Activated CD4-positive, alpha-beta T cell treated with anti-CD3 and anti-CD28 coated beads, Interleukin-2, amount 50 U/mL, for 24 hours (primary cell): ENCODE measurements at places on chromosomes 16 and 17.

GRCh38 chr17:43010667-43011308, 4.2 kb downstream of the IFI35 start:
- no peak for DNase-seq

DNA sequence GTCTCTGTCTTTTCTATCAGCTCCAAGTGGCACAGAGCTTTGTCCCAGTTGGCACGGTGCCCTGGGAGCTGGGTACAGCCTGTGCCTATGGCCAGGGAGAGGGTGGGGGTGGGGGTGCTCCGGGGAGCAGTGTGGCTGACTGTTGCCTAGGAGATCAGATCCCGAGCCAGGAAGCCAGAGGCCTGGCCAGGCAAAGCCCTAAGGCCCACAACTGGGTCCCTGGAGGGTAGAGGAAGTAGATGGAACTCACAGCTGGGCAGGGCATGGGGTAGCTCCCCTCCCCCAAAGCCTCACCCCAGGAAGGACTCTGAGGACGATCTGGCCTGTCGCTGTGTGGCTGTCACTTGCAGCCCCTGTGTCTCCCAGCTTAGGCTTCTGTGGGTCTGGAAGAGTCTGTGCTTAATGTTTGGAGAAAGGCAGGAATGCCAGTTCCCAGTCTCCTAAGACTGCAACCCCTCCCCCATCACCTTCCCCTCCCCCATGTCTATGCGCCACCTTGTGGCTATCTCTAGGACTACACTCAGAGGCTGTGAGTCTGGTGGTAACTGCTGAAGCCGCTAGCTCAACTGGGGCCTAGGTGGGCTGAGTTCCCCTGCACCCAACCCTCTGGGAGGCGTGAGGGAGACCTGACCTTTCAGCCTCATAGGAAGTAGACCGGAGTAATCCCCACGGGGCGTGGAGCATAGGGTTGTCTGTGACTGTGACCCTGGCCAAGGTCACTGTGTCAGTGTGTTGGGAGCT, 12.6 kb downstream of the THRA start:
- peak; percentile 53 for DNase-seq

- DNase-seq, result no peak
Observed at GRCh38 chr16:35744726-35745125, 2285.3 kb downstream of the TP53TG3F start.

DNA sequence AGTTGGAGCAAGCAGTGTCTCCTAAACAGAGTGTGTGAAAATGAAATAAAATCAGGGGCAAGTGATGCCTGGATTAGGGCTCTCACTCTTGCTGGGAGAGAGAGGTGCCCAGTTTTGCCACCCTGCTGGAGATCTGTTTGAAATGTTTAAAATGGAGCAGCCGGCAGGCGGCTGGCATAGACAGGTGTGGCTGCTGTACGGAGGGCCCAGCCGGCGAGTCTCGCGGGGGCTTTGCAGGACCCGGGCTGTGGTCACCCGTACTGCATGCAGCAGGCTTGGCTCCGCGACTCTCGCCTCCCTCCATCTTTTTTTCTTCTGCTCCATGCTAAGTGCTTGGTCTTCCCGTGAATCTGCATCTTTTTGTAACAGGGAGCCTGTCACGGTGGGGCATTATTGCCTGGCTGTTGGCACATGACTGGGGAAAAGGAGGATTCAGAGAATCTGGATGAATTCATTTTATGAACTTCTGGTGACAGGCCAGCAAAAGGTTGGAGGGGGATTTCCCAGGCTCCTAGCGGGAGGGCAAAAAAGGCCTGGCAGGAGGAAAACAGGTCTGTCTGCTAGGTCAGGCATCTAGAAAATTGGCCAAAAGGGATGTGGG, 1.8 kb downstream of the ZNRF1 start:
- DNase-seq, result no peak

GRCh38 chr16:89696670-89697128, 4.8 kb downstream of the SPATA2L start:
- no peak for DNase-seq

- DNase-seq, result no peak
Observed at GRCh38 chr16:56513972-56514371, 5.9 kb downstream of the BBS2 start.

GRCh38 chr17:48577946-48578615, at the start of gene HOXB4:
Gene HOXB4, minus strand, starts transcription at chr17:48578350. Its CDS starts 31 bp downstream, at chr17:48578319.
- no peak for DNase-seq

DNA sequence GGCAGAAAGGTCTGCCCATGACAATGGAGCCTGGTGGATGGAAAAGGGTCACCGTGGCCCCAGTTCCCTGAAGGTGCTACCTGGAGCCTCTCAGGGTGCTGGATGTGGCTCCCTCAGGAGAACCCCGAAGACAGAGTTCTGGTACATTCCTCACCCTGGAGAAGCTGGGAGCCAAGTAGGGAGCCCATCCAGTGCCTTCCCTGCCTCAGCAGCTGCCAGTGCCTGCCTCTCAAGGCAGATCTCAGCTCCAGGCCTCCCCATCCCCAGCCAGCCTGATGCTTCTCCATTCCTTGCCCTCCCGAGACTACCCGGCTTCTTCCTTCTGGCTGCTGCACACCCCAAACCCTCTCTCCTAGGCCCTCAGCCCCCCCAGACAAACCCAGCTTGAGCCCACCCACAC, 20.5 kb downstream of the SCGB1C2 start:
- no peak for DNase-seq

DNA sequence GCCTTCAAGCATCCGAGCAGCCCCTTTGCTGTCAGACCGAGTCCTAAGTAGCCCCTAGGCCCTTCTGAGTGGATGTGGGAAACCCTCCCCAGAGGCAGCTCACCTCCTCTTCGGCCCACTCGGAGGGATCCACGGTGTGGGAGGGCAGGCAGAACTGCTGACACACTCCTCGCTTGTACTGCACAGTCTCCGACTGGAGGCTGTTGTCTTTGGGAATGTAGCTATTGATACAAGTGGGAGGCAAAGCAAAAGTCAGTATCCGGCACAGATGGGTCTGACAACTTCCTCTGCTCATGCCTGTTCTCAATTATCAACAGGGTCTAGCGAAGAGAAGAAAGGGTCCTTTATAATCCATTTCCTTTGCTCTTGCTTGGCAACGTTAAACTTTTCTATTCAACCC, 25.9 kb upstream of the FOXJ1 start:
- no peak for DNase-seq

DNA sequence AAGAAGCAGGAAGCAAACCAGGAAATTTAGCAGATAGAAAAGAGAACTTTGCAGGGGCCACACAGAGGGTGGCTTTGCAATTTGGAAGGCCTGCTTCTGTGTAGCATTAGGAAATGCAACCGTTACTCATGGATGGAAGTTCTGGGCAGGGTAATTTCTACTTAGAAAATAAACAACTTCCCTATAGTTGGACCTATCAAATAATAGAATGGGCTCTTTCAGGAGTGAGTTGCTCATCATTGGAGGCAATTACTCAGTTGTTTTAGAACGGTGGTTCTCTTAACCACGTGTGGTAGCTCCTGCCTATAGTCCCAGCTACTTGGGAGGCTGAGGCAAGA, 25.8 kb upstream of the HS3ST2 start:
- no peak for DNase-seq

DNA sequence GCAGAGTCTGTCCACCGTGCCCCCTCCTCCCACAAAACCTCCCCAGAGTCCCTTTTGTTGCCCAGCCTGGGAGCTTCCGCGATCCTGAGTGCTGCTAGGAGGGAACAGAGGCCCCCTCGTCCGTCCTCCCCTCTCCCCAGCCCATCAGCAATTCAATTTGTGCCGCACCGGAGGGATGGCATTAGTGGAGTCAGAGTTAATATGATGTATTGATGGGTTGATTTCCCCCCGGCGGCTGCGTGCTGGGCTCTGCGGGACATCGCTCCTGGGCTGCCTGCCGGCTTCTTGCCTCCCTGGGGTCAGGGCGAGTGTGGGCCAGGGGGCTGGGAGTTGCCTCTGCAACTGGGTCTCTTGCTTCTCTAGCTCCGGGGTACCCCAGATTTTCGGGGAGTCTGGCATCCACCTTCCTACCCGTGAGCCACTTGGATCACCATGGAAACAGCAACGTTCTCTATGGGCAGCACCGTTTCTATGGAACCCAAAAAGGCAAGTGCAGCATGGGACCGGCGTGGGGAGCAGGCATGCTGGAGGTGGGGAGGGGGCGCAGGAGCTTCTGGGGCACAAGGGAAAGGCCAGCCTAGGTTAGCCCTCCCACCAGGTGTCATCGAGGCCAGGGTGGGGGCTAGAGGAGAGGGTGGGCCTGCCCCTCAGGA, 42.9 kb downstream of the BAHCC1 start:
- no peak for DNase-seq

DNA sequence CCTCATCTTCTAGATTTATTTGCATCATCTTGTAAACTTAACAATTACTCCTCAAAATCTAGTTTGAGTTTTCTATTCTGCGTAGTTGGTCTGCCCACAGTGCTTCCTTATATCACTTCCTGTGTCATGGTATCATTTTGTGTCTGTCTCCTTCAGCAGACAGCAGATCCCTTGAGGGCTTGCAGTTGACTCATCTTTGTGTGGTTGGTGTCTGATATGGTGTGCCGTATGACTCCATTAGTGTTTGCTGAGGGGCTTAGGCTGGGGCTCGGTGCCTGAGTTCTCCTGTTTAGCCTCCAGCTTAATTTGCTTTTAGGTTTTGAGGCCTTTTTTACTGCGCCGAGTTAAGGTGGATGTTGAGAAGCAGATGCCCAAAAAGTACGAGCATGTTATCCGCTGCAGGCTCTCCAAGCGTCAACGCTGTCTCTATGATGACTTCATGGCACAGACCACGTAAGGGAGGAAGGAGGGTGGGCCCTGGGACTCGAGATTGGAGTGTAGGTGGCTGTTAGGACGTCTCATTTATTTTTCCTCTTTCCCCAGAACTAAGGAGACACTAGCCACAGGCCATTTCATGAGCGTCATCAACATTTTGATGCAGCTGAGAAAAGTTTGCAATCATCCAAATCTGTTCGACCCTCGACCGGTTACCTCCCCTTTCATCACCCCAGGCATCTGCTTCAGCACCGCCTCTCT, 16.9 kb downstream of the SRCAP start:
- no peak for DNase-seq

GRCh38 chr16:86881861-86882273, 303.5 kb downstream of the FOXL1 start:
- no peak for DNase-seq

GRCh38 chr16:51755039-51755501, 604.0 kb upstream of the SALL1 start:
- DNase-seq, result no peak
